ENCODE measurements at places on chromosomes 11 and 22. TPM values are rescaled to one million over a fixed set of nuclear protein-coding genes. Genes with fewer than 3 reads are reported as not detected.

DNA sequence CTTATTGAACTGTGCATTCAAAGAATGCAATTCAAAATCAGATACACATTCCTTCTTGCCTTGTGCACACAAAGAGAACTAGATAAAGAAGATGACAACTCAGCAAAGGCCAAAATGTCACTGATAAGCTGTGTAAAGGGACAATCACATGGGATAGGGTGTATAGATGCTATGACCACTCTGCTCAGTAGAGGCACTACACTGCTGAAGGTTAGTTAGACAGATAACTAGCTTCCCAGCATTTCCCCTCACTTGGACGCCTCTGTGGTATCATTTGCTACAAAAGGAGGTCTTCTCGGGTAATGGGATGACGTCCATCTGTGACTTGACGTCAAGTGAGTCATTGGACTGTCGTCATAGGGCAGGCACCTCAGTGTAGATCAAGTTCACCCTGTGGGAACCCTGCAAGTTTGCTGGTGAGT lies 424.9 kb upstream of the CCDC90B start:
- H3K4me1 ChIP-seq, result no peaks in the 10 kb centered on the region
- no peak overlapping the region for H3K4me3 ChIP-seq

DNA sequence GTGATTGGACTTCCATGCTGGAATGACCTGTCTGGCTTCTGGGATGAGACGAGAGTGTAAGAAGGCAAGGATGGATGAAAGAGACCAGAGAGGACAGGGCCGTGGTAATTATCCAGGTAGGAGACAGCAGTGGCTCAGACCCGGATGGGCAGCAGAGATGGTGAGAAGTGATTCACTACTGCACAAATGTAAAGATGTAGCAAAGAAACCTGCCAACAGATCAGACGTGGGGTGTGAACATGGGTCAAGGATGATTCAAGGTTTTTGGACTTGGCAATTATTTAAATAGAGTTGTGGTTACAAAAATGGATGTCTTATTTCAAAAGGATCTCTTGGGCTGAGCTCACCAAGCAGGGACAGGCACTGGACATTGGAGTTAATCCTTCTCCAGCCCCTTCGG lies 32.7 kb downstream of the RIBC2 start:
- peaks cover 3% of the 10 kb centered on the region for H3K27me3 ChIP-seq
- H3K4me3 ChIP-seq, result no peak overlapping the region
- peaks cover 14% of the 10 kb centered on the region for H3K4me1 ChIP-seq
- no peak for DNase-seq

DNA sequence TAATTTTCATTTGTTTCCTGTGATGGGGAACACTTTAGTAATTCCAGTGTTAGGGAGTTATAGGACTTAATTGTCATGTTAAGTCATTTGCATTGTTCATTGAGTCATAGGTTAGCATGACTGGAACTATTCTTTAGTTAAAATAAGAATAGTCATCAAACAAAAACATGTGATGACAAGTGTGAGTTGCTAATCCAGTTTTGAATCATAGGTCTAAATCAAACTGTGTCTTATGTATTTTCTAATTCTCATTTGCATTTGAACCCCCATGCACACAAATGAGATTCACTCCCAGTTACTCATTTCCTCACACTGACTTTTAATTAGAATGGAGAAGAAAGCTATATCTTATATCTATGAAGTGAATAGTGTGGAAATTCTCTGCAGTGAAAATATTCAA lies 405.6 kb downstream of the LRRC4C start:
- H3K27me3 ChIP-seq, result no peaks in the 10 kb centered on the region
- H3K4me1 ChIP-seq, result no peaks in the 10 kb centered on the region
- H3K4me3 ChIP-seq, result no peak overlapping the region
- H3K36me3 ChIP-seq, result no peaks in the 10 kb centered on the region
- no peak overlapping the region for H3K27ac ChIP-seq

DNA sequence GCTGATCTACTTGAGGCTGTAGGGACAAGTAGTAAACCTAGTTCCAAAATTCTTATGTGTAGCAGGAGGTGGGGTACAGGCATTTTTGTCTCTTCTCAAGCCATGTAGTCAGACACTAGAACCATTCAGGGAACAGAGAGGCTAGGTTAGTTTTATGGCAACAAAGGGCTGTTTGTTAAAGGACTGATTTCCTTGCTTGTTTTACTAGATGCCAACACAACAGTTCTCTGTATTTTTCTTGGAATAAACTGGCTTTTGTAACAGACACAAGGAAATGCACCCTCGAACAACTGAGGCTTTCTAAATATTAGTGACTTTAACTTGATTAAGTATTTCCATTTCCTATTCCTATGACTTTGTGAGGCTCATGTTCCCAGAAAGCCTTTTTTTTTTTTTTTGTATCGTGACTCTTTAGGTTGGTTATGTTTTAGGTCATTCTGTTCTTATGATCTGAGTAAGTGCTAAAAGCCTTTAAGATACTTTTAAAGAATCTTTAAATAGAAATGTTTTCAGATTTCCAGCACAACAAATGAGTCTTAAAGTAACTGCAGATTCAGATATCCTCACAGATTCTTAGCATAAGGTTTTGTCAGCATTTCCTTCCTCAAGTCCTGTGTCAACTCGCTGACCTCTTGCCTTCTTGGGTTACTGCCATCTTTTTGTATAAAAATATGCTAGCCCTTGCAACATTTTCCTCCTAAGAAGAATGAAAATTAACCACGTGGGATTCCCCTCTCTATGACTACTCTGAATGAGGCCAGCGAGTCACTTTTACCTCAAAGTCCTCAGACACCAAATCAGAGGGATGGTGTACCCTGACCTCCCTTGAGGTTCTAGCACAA lies 92.5 kb downstream of the CCDC83 start:
- peak overlapping the region; percentile 67 for H3K27ac ChIP-seq
- peak; percentile 84 for DNase-seq
- no peaks in the 10 kb centered on the region for H3K36me3 ChIP-seq
- H3K4me1 ChIP-seq, result peaks cover 29% of the 10 kb centered on the region

GRCh38 chr11:104164028-104164520 lies at the start of gene PDGFD:
Gene PDGFD, minus strand, starts transcription at chr11:104164147.
- no peak within 1 kb of the TSS for H3K27ac ChIP-seq
- peaks cover 5% of the 10 kb centered on the region for H3K4me1 ChIP-seq
- no peaks in the 10 kb centered on the region for H3K27me3 ChIP-seq
- peak within 1 kb of the TSS; percentile 71 for H3K4me3 ChIP-seq

DNA sequence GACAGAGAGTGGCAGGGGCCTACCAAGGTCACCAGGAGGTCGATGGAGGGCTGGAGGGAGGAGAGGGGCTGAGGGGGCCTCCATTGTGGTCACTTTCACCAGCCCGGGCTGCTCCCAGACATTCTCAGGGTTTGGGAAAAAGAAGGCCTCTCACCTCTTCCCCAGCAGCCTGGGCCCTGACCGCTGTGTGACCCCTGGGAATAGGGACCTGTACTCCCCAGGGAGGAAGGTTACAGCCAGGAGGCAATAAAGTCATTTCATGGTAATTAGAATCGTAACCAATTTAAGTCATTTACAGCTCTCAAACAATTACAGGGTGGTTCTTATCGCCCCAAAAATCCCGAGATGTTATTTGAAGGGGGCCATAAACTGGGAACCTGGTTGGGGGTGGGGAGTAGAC lies 37.8 kb downstream of the ISX start:
- no peak for DNase-seq
- H3K27ac ChIP-seq, result no peak overlapping the region
- no peaks in the 10 kb centered on the region for H3K27me3 ChIP-seq
- no peak overlapping the region for H3K4me3 ChIP-seq

GRCh38 chr11:101706541-101706940 lies 122.7 kb upstream of the TRPC6 start:
- no peaks in the 10 kb centered on the region for H3K36me3 ChIP-seq
- H3K4me1 ChIP-seq, result no peaks in the 10 kb centered on the region
- H3K4me3 ChIP-seq, result no peak overlapping the region
- no peaks in the 10 kb centered on the region for H3K27me3 ChIP-seq
- DNase-seq, result no peak

DNA sequence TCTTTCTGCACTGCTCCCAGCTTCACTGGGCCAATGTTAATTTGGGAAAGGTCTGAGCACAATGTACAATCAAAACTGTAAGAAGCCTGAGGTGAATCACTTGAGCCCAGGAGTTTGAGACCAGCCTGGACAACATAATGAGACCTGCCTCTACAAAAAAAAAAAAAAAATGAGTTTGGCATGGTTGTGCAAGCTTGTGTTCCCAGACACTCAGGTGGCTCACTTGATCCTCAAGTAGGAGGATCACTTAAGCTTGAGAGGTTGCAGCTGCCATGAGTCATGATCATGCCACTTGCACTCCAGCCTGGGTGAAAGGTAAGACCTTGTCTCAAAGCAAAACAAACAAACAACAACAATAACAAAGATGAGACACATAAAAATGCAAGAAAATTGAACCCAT lies 38.6 kb upstream of the SC5D start:
- no peaks in the 10 kb centered on the region for H3K36me3 ChIP-seq
- no peak overlapping the region for H3K4me3 ChIP-seq
- peaks cover 7% of the 10 kb centered on the region for H3K4me1 ChIP-seq
- no peaks in the 10 kb centered on the region for H3K27me3 ChIP-seq
- no peak overlapping the region for H3K27ac ChIP-seq

DNA sequence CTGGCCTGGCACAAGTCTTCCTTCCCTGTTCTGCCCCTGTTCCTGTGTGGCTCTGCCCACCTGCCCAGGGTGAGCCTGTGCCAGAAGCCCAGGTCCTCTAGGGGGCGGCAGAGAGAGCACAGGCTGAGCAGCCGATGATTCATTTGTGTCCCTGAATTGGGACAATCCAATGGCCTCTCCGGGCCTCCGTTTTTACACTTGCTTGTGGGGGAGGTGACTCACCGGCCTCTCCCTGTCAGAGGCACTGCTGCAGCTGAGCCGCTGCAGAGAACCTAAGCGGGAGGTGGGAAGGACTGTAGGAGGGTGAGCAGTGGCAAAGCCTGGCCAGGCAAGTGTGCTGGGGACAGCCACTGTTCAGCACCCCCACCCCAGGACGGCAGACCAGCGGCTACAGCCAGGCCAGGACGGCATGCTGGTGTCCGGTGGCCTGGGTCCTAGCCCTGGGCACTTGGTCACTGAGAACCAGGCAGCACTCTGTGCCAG lies 65.2 kb upstream of the LMO1 start:
- H3K27me3 ChIP-seq, result peaks cover 7% of the 10 kb centered on the region
- no peak overlapping the region for H3K27ac ChIP-seq
- no peak overlapping the region for H3K4me3 ChIP-seq

- H3K27ac ChIP-seq, result no peak overlapping the region
- no peak for DNase-seq
- H3K27me3 ChIP-seq, result peaks cover 10% of the 10 kb centered on the region
- no peaks in the 10 kb centered on the region for H3K4me1 ChIP-seq
- no peaks in the 10 kb centered on the region for H3K36me3 ChIP-seq
These were observed 43.0 kb downstream of the TRMU start for GRCh38 chr22:46378426-46379065.

DNA sequence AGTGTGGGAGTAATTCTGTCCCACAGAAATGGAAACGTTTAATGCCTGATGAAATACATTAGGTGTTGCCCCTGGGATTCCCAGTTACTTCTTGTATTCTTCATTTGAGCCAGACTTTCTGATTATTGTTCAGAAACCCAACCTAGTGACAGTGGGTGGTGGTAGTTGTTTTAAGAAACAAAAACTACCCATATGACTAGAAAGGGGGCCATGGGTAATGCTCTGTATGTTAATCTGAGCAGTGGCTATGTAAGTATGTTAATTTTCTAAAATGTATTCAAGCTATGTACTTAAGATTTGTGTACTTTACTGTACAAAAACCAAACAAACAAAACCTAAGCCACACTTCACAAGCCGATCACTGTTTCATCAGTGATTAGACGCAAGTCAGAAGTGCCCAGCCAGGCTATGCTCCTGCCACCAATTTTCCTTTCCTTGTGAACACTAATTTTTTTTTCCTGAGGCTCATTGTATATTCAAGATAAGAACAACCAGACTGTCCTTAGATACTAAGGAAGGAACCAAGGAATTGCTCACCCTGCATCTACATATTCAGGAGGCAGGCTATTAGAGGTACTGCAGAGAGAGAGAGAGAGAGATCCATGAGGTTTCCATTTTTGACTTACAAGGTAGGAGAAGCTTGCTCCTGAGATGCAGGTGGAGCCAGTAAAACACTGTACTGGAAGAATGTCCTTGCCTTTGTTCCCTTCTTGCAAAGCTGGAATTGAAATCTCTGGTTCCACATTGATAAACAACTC lies 122.7 kb downstream of the DBX1 start:
- H3K27ac ChIP-seq, result no peak overlapping the region
- H3K27me3 ChIP-seq, result no peaks in the 10 kb centered on the region
- H3K4me1 ChIP-seq, result peaks cover 22% of the 10 kb centered on the region
- no peak overlapping the region for H3K4me3 ChIP-seq

DNA sequence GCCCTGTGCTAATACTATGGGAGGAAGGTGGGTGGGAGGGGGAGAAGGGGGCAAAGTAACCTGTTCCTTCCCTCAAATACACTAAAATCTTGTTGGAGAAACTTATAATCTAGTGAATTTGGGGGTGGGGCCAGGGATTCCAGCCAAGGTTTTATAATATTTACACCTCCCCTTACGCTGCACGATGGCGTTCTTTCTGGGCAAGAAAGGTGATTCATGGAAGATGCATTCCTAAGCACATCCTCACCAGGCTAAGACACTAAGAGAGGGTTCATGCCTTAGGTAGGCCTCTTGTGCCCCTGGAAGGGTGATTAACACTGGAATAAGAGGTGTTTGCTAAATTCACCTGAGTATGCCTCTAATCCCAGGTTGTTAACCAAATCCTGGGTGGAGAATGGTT lies 82.6 kb downstream of the BARX2 start:
- H3K27me3 ChIP-seq, result no peaks in the 10 kb centered on the region
- H3K27ac ChIP-seq, result no peak overlapping the region
- no peaks in the 10 kb centered on the region for H3K36me3 ChIP-seq
- no peak for DNase-seq
- H3K4me3 ChIP-seq, result no peak overlapping the region

DNA sequence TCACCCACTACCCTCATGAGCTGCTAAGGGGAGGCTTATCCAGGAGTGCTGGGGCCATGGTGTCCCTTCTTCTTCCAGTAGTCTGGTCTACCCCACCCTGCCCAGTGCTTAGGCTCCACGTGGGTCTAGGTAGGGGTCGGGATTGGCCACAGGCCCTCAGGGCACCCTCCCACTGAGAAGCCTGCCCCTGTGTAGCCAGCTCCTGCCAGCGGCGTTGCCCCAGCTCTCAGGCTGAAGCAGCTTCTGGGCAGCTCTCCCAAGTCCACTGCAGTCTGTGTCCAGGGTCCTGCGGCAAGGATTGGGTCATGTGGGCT lies 24.0 kb upstream of the RIC3 start:
- no peaks in the 10 kb centered on the region for H3K36me3 ChIP-seq
- H3K27ac ChIP-seq, result no peak overlapping the region
- no peaks in the 10 kb centered on the region for H3K4me1 ChIP-seq
- no peak overlapping the region for H3K4me3 ChIP-seq
- DNase-seq, result no peak

MAJIN gene
- not detected for total RNA-seq

OR8D1 gene
- not detected for total RNA-seq

KRTAP5-3 gene
- total RNA-seq, result not detected

TLCD5 gene
- 11.9 TPM for total RNA-seq

CRYBB2 gene
- total RNA-seq, result not detected

Data from osteoblast (primary cell).